ENCODE measurements at places on chromosomes 12 and 14. TPM values are rescaled to one million over a fixed set of nuclear protein-coding genes. Genes with fewer than 3 reads are reported as not detected.

WSCD2 gene
- 0.40 TPM for total RNA-seq

- no peak for DNase-seq
These were observed 656 bp upstream of the DTD2 start for GRCh38 chr14:31457665-31458659.

GRCh38 chr12:104643093-104643818, 186.5 kb downstream of the CHST11 start:
- no peak for DNase-seq

CCDC177 gene
- total RNA-seq: not detected

DNA sequence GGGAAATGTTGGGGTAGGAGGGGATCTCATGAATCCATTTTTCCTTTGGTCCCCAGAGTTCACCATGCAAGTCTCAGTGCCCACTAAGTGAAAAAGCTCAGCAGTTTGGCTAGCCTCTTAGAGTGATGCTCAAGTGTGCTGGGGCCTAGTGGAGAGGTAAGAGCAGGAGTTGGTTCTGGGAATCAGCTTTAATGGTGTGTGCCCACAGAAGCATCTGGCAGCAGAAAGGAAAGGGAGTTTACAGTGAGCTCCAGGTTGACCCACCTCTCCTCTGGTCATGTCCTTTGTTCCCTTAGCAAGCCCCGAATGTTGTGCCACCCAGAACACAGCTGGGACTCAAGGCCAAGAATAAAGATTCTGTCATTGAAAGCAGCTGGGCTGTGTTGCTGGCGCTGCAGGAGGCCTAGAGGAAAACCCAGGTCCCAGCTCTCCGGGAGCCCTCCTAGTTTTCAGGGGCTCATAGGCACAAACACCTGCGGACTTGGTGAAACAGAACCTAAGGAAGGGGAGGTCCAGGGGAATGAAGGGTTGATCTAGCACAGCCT, 320.8 kb downstream of the ZFP36L1 start:
- DNase-seq: no peak

DNA sequence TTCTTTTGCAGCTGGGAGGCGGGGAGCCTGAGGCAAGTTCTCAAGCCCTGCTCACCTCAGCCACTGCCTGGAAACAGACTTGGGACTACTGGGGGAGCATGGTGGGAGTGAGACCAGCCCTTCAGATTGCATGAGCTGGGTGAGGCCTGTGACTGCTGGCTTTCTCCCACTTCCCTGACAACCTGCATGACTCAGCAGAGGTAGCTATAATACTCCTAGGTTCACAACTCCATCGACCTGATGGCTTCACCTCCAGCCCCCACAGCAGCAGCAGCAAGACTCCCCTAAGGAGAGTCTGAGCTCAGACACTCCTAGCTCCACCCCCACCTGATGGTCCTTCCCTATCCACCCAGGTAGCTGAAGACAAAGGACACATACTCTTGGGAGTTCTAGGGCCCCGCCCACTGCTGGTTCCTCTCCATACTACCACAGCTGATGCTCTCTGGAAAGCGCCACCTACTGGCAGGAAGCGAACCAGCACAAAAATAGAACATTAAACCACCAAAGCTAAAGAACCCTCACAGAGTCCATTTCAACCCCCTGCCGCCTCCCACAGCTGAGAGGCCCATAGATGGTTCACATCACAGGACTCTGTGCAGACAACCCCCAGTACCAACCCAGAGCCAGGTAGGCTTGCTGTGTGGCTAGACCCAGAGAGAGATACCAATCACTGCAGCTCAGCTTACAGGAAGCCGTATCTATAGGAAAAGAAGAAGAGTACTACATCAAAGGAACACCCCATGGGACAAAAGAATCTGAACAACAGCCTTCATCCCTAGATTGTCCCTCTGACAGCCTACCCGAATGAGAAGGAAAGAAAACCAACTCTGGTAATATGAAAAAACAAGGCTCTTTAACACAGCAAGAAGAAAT, 68.7 kb downstream of the RPAP3 start:
- DNase-seq: no peak

DNA sequence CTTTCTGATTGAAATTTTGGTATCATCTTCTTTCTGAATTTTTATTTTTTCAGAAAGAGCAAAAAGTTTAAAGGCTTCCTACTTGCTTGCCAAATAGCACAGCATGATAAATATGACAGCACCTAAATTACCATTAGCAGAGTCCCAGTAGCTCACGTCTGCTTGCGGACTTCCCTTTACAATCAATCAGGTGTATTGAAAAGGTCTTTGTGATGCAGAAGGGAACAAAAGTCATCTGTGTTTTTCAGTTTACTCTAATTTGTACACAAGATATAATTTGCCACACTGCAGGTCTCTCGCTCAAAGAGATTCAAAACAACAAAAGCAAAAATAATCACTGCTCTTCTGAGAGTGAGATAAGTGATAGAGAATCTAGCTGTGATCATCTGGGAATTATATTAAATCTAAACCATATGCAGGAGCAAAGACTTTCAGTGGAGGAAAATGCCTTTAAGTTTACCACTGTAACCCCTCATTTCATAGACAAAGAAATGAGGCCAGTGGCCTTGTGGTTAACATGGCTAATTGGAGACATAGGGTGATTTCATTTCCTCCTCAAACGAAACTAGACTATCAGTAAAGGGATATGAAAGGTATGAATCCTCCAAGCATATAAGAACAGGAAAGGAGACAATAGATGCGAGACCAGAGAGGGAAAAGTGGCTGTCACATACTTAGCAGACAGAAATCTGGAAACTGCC, 240.8 kb upstream of the TMPO start:
- no peak for DNase-seq

DNA sequence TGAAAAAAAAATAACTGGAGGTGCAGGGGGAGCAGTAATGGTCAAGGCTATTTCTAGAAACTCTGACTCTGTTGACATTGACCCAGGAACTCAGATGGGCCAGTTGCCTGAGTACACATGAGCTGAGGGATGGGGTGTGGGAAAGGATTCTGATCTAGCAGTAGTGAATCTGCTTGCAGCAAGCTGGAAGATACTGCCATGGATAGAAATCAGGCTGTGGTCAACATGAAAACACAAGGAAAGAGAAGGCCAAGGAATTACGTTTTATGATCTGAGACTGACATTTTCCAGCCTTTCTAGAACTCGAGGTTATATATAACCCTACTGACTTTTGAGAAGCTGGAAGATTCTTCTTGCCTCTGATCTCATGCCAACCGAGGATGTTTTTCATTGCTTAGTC, 90.0 kb downstream of the ANO6 start:
- no peak for DNase-seq

C12orf42 gene
- total RNA-seq: not detected

GRCh38 chr12:119208626-119209061, 29.9 kb downstream of the HSPB8 start:
- DNase-seq: peak; percentile 83

NXPH4 gene
- 20.0 TPM for total RNA-seq

DNA sequence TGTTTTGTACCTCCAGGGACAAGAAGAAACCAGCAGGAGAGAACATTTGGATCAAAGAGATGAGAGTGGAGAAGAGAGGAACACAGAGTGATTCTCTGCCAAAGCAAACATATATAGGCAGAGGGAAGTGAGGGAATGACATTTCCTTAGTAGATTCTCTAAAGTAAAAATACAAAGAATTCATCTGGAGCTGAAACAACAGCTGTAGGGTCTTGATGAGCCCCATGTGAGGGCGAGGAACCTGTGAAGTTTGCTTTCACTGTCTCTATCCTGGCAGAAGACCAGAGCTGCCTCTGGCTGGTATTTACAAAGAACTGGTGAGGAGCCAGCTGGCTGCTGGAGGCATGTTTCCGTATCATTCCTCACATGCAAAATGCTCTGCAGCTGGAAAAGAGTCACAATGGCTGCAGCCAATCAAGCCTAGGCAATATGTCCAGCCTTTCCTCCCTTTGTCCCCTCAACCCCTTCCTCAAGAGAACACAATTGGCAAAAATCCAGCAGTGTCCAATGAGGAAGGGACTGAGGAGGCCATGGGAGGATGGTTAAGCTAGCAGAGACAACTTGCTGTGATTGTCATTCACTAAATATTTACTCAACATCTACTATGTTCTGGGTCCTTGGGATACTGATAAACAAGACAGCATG, 122.5 kb downstream of the PHLDA1 start:
- DNase-seq: peak; percentile 87

POLE2 gene
- 0.78 TPM for total RNA-seq

IL26 gene
- not detected for total RNA-seq

- no peak for DNase-seq
These were observed 169.3 kb downstream of the STXBP6 start for GRCh38 chr14:24880689-24881088.

- peak; percentile 87 for DNase-seq
These were observed 22.4 kb downstream of the CALM1 start for GRCh38 chr14:90419200-90419599.

STYX gene
- total RNA-seq: 12.2 TPM

GLIPR1L1 gene
- total RNA-seq: not detected

TMEM179 gene
- 0.89 TPM for total RNA-seq

GRCh38 chr12:121358073-121358472, 5.9 kb upstream of the ANAPC5 start:
- DNase-seq: no peak

Data from cardiac septum (tissue), 1 donor.